T-cell (primary cell): ENCODE measurements at places on chromosomes 2 and 18.

DNA sequence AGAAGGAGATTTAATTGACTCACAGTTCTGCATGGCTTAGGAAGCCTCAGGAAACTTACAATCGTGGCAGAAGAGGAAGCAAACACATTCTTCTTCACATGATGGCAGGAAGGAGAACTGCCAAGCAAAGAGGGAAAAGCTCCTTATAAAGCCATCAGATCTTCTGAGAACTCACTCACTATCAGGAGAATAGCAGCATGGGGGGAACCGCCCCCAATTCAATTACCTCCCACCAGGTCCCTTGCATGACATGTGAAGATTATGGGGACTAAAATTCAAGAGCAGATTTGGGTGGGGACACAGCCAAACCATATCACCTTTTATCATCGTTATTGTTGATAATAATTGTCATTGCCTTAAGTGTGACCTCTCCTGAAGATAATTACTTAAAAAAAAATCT lies 197.9 kb upstream of the SLC14A2 start:
- DNase-seq: no peak

DNA sequence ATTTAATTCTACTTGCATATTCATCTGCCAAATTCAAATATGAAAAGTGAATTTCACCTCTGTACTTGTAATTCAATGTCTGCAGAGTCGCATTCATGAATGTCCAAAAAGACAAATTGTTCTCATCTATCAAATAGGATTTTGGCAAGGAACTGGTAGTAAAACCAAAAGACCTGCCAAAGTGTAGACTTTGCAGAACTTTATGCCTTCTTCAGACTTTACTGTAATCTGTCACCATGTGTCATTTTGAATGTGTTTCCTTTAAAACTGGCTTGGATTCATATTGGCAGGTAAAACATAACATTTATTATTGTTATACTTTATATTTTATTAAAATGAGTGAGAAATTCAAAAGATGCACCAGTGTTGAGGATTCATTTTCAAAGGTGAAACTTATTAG lies 701.9 kb upstream of the LINC00305 start:
- no peak for DNase-seq

GRCh38 chr2:10048501-10049171 lies 5.3 kb downstream of the KLF11 start:
- peak; percentile 20 for DNase-seq

DNA sequence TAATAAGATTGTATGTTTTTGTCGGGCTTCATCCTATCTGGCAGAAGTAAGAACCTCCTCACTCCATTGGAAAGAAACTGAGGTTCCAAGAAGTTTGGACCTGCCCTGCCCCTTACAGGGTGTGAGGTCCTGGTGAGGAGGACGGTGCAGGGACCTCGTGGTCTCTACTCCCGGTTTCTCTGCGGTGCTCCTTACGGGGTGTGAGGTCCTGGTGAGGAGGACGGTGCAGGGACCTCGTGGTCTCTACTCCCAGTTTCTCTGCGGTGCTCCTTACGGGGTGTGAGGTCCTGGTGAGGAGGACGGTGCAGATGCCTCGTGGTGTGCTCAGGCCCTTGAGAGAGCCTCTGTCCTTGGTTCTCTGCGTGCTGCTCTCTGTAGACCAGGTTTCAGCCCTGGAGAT lies 5.2 kb downstream of the CTDP1 start:
- DNase-seq: no peak

- peak; percentile 43 for DNase-seq
Measured at GRCh38 chr2:11582862-11583752, 49.3 kb downstream of the GREB1 start.

- no peak for DNase-seq
Measured at GRCh38 chr18:48942554-48943261, 8.1 kb downstream of the SMAD7 start.

- DNase-seq: no peak
Measured at GRCh38 chr2:6506361-6506794, 359.3 kb downstream of the CMPK2 start.

GRCh38 chr2:12847694-12848575 lies 131.2 kb downstream of the TRIB2 start:
- no peak for DNase-seq

- DNase-seq: no peak
Measured at GRCh38 chr2:72896446-72896845, 9.2 kb downstream of the SPR start.

DNA sequence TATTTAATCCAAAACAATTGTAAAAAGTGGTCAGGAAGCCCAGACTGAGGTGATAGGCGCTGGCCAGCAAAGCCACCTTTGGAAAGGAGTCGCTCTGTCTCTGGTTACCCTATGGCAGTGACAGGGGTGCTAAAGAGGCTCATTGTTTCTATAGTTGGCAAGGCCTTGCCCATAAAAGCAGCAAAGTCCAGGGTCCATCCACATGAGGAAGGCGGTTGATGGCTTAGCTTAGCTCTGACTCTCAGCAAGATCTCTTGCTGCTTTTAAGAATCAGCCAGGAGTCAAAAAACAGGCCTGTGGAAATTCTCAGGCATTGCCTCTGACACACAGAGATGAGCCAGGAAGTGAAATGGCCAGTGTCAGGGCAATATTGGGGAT lies 57.8 kb upstream of the CYP26B1 start:
- DNase-seq: no peak

- DNase-seq: no peak
Measured at GRCh38 chr18:49910986-49911385, 97.7 kb upstream of the ACAA2 start.

DNA sequence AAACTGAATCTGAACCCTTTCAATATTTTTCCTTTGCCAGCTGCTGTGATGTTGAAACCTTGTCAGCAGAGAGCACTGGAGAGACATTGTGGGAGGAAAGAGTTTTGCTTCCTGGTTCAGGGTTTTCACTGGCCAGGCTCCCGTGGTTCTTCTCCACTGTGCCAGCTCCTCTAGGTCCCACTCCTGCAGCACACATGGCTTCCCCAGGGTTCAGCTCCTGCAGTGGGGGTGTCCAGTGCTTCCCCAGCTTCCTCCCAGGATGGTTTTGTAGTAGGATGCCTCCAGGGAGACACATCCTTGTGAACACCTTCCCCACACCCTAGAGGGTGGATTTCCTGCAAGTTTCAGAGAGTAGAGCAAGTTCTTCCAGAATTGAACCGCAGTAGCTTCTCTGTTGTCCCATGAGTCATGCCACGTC lies 24.0 kb upstream of the SULT1C3 start:
- no peak for DNase-seq

- DNase-seq: no peak
Measured at GRCh38 chr18:10197097-10197496, 257.3 kb upstream of the APCDD1 start.

DNA sequence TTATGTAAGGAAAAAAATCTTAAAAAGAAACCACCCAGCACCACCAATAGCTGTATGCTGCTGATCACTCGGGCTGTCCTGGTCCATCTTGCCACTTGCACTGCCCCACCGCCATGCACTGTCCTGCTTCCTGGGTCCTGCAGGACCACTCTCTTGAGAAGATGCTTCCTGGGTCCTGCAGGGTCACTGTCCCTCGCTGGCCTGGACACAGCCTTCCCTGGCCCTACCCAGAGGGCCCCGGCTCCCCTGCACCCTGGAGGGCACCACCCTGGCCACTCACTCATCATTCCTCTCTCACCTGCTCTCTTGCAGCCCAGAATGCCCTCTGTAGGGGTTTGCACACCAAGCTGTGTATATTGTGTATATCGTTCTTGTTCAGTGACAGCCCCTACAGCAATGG lies 2.4 kb upstream of the OTOS start:
- DNase-seq: no peak

DNA sequence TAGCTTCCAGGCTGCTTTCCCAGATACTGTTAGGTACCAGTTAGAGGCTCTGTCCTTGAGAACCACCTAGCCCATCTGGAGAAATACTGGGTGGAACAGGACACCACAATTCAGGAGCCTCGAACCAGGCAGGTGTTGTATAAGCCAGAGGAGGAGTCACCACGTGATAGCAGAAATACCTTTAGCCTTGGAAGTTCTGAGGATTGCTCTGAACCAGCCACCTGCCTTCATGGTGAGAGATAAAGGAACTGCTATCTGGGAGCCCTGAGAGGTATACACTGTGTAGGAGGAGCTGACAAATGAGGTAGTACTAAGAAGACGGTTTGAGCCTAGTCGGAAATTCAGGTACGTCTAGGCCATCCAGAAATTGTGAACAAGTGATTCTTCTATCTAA lies 7.6 kb upstream of the GPBAR1 start:
- no peak for DNase-seq

DNA sequence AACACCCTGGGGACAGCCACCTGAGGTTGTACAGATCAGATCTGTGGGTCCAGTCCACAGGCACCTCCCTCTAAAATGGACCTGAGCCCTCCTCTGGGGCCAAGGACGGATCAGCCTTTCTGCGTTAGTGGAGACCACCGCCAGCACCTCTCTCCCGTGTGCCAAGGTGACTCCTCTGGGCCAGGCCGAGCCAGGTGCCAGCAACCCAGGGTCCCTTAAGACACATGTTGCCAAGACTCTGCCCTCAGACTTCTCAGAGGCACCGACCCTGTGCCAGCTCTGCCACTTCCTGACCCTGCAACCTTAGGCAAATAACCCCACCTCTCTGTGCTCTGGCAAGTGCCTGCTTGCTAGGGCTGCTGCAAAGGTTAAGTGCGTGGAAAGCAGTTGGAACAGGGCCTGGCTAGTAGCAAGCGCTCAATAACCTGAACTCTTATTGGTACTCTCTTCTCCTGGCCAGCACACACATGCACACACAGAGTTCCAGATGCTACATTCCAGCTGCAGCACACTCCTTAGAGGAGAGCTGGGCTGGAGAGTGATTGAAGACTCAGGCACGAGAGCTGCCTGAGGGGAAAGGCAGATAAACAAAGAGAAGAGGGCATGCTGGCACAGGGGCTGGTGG lies 105.6 kb downstream of the TNS1 start:
- no peak for DNase-seq

- no peak for DNase-seq
Measured at GRCh38 chr2:236169741-236170589, 1.8 kb upstream of the GBX2 start.

DNA sequence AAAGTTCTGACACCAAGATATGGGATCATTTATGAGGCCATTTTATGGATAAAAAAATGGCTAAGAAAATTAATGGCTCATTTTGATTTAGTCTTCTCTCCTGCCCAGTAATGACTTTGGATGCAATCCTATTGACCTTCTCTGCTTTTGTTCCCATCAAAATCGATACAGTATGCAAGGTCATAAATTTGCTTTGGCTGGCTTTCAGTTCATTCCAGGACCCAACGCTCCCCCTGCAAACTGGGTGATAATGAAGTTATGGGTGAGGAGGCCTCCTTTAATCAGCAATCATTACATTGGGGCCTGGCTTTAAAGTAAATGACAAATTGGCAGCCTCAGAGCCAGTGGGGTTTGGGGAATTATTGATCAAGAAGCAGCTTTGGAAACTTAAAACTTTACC lies 351.8 kb upstream of the GYPC start:
- DNase-seq: no peak

- no peak for DNase-seq
Measured at GRCh38 chr2:236557306-236558030, 12.2 kb upstream of the ACKR3 start.

- no peak for DNase-seq
Measured at GRCh38 chr2:206859330-206859739, 80.0 kb upstream of the CPO start.

GRCh38 chr2:101272045-101272784 lies 19.5 kb downstream of the CNOT11 start:
- DNase-seq: no peak

- peak; percentile 47 for DNase-seq
Measured at GRCh38 chr2:144331674-144332355, 188.1 kb downstream of the ZEB2 start.

- no peak for DNase-seq
Measured at GRCh38 chr2:101327863-101328394, 19.4 kb upstream of the RNF149 start.

DNA sequence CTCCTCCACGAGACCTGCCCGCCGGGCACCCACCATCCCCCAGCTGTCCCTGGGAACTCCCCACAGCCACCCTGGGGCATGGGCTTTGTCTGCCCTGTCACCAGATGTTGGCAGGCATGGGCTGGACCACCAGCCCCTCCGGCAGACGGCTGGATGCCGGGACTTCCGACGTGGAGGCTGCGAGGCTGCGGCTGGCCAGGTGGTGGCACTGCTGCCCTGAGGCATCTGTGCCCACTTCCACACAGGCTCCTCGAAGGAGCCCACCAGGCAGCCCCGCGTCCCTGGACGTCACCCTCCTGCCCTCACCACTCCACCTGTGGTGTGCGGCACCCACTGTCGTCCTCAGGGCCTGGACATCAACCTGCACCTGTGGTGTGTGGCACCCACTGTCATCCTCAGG lies 319.9 kb upstream of the SALL3 start:
- DNase-seq: no peak

DNA sequence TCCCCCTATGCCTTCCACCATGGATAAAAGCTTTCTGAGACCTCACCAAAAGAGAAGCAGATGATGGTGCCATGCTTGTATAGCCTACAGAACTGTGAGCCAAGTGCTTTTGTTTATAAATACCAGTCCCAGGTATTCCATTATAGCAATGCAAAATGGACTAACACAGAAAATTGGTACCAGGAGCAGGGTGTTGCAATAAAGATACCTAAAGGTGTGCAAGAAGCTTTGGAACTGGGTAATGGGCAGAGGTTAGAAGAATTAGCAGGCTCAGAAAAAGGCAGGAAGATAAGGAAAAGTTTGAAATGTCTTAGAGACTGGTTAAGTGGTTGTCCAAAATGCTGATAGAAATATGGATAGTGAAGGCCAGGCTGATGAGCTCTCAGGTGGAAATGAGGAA lies 16.3 kb upstream of the SCYGR2 start:
- DNase-seq: no peak

- no peak for DNase-seq
Measured at GRCh38 chr2:104404526-104404925, 449.4 kb upstream of the POU3F3 start.

GRCh38 chr2:121521359-121521758 lies 9.3 kb upstream of the RNU4ATAC start:
- DNase-seq: no peak
